ENCODE measurements at places on chromosomes 5 and 9.

- DNase-seq = no peak
Measured at GRCh38 chr9:91800473-91801030, 149.5 kb downstream of the ROR2 start.

DNA sequence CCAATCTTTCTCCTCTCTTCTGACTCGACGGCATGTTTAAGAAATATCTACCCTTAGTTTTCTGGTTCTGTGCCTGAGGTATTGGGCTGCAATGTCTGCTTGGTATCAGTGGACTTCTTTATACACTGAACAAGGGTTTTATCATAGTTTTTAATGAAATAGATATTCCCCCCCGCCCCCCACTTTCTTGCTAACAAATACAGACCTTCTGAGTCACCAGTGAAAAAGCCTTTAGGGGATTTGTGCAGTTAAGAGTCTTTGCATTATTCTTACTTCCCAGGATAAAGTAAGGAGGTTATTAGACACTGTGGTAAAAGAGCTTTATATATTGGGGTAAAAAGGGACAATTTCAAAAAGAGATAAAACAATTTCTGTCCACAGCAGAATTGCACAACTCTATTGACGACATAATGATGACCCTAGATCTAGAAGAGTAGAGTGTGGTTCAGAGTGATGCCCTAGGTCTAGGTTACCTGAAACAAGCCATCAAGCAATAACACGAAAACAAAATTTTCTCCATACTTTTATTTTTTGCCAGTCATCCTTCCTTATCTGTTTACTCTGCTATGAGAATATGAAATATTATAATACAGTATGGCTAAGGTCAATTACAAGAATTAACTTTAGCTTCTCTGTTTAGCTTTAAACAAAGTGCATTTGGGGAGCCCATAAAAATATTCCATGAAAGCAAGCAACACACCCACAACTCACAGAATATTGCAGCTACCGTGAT, 110.7 kb downstream of the PLK2 start:
- no peak for DNase-seq

DNA sequence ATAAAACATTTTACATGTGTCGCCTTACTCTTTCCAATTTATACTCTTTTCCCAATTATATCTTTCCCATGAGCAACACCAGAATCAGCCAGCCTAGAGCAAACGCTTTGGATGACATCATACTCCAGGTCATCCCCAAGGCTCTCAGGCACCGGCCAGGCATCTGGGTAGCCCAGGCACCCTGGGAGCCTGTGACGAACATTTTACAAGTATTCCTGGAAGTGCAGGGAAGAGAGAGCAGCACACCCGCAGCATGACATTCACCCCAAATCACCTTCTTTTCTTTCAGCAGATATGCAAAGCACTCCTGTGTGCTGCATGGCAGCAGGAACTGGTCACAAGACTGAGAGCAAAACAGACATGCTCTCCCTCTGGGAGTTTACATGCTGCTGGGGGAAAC, 75.7 kb upstream of the SMIM23 start:
- DNase-seq = no peak

GRCh38 chr5:179164331-179165311, 104.4 kb downstream of the ZNF354C start:
- DNase-seq = no peak

GRCh38 chr5:180817893-180818674, 15.5 kb upstream of the MGAT1 start:
- DNase-seq = no peak

GRCh38 chr5:64147849-64148441, 17.7 kb upstream of the RNF180 start:
- peak; percentile 47 for DNase-seq

DNA sequence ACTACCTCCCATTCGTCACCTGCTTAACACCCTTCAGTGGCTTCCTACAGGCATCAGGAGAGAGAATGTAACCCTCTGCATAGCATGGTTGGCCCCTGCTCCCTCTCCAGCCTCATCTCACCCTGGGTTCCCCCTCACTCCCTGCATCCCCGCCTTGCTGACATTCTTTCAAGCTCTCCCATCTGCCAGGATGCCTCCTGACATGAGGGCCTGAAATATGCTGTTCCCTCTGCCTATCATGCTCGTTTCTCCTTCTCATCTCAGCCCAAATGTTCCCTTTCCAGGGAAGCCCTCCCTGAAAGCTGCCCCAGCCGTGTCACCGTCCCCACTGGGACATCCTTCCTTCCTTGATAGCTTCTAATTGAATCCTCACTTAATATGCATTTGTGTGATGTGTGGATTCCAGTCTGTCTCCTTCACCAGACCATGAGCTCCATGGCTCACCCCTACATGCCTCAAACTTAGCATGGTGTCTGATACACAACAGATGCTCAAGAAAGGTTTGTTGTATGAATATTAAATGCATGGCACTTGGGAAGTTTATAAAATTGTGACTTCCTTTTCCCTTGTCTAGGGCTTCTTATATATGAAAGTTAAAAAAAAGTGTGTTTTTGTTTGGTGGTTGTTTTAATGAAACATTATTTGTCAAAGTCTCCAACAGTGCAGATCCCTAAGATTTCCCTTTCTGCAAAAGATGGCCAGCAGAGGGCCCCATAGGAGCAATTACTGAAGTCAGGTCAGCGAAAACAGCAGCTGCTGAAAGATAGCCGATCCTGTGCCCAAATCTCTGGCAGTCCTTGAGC, 7.3 kb upstream of the C5orf58 start:
- peak; percentile 70 for DNase-seq

DNA sequence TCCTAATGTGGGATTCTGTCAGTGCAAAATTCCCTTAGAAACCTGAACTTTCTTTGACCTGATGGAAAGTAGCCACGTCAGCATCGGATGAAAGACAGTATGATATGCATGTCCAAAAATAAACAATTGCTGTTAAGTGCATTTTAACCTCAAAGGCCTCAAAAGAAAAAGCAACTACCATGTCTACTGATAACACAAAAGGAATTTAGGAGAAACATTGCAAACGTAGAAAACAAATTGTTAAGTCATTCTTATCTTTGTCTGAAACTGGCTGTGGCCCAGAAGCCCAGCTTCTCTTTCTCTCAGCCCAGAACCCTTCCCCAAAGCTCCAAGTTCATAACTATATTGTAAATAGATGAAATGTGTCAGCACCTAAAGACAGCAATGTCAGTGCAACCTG, 11.1 kb upstream of the LHFPL2 start:
- no peak for DNase-seq

DNA sequence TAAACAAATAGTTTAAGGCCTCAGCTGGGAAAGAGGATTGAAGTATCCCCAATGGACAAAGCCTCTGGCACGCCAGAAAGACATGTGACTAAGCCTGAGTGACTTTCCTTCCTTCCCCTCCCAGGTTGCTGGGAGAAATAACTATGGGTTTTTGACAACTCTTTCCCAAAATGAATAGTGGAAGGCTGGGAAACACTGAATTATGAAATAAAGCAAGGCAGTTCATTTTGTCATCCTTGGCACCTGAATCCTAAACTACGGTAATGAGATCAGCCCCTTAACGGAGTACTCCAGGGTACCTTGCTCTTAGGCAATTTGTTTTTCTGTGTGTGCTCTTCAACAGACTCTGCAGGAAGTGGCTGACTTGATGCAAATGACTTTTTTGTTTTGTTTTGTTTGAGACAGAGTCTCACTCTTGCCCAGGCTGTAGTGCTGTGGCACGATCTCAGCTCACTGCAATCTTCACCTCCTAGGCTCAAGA, 75.2 kb downstream of the LMNB1 start:
- no peak for DNase-seq

DNA sequence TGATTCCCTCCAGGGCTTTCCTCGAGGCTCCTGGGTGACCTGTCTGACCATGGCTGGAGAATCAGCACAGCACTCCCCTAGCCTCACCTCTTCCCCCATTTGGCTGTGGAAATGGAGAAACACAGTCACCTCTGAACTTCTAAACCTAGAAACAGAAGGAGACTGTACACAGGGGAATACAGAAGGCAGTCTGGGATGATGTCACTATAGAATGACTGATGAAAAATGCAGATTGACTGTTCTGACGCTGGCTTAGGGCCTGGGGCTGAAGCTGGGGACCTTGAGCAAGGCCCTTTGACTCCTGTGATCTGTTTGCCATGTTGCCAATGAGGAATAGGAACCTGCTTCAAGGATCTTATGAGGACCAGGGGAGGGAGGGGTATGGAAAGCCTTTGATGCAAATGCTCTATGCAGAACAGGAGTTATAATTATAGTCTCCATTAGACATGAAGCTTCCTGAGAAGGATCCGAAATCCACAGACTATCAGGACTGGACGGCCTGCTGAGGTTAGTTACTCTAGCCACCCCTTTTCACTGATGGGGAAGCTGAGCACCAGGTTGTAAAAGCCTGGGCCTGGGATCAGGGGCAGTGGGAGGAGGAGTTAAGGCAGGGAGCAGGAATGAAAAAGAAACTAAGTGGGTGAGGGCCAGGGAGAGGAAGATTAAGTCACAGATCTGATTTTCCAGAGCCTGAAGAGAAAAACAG, 24.4 kb upstream of the ANXA6 start:
- no peak for DNase-seq

DNA sequence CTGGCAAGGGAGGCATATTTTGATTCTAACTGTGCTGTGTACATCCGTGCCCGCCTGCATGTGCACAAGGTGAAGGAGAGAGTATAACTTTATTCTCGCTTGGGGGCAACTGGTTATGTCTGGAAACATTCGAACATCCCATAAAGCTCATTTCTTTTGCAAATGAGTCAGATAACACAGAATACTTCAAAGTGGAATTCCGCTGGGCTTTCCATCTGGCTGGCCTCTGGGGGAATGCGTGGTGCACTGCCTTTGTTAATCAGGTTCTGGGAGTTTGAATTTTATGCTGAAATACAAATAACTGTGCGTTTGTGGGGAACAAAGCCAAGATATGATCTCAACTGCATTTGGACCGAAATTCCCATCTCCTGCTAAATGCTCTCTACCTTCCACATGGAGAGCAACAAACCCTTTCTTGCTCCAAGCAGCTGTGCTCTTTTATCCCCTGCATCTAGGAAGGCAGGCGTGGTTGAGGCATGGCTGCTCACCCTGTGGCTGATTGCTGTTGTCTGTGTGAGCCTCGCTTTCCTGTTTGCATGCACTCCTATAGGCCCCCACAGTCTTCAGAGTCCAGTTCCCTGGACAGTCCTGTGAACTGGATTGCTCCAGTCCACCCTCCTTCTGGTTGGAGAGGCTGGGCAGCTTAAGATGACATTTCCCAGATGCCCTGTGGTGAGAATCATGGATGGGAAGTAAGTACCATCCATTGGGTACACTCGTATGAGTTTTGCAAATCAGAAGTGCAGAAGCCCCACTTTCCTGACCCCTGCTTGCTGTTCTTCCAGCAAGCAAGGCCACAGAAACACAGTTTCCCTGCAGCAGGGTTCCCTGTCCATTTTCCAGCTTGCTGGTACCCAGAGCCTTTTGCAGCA, 82.9 kb upstream of the ALDH1B1 start:
- peak; percentile 67 for DNase-seq

- DNase-seq = no peak
Measured at GRCh38 chr9:81174023-81174422, 515.3 kb downstream of the TLE1 start.

GRCh38 chr5:92364986-92365550, 982.0 kb upstream of the ARRDC3 start:
- no peak for DNase-seq

GRCh38 chr5:149363936-149364335, 6.1 kb downstream of the PCYOX1L start:
- DNase-seq = no peak
